ENCODE measurements at places on chromosomes 16 and 17.

DNA sequence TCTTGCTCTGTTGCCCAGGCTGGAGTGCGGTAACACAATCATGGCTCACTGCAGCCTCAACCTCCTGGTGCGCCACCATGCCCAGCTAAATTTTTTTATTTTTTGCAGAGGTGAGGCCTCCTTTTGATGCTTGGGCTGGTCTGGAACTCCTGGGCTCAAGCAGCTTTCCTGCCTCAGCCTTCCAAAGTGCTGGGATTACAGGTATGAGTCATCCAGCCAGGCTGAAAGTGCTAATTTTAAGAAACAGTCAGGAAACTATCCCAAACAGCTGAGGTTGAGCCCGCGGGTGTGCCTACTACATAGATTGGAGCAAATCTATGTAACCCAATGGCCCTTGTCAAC, 738 bp upstream of the XPO6 start:
- DNase-seq: peak; percentile 24

- no peak for DNase-seq
Measured at GRCh38 chr16:74734361-74735161, 33.9 kb upstream of the MLKL start.

DNA sequence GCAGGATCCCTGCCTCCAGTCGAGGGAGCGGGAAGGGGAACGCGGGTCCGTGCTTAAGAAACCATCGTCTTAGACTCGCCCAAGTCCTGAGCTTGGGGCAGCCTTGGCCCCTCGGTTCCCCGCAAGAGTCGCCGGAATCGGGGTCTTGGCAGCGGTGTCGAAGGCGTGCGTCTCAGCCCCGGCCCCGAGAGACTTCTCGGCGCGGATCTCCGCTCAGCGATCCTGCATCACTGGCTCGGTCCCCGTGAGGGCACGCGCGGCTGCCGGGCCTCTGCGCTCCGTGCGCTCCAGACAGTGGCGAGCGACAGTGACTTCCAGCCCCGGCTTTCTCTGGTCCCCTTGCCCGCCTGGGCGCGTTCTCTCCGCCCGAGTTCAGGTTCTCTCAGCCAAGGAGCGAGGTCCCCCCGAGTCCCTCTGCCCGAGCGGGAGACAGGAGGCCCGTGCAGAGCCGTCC, 380 bp downstream of the HS3ST3A1 start:
- DNase-seq: no peak

- no peak for DNase-seq
Measured at GRCh38 chr17:44363613-44364159, at the start of gene FAM171A2. Gene FAM171A2, minus strand, starts transcription at chr17:44363853. Its CDS starts 139 bp downstream, at chr17:44363714.

DNA sequence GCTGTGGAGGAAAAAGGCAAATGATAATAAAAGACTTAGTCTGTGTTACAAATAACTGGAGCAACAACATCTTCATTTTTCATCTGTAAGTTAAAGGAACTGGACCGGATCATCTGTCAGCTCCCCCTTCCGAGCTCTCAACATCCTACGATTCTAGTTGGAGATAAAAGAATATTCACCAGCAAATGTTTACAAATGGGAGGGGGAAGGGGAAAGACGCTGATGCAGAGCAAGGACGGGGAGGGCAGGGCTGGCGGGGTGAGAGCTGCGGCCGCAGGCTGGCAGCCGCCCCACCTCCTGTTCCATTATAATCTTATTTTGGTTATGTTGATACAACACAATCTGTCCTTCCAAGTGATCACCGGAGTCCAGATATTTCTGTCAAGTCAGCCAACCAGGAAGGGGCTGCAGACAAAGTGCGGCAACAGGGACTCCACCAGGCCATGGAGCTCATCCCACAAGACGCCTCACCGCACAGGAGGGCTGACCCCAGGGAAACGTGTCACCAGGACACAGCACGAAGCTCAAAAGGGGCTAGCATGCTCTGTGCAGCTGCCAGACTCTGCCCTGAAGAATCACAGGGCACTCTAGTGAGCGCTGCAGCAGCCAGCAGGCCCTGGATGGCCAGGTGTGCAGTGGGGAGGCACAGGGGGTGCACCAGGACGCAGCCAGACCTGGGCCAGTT, 19.7 kb downstream of the FBXO31 start:
- no peak for DNase-seq

DNA sequence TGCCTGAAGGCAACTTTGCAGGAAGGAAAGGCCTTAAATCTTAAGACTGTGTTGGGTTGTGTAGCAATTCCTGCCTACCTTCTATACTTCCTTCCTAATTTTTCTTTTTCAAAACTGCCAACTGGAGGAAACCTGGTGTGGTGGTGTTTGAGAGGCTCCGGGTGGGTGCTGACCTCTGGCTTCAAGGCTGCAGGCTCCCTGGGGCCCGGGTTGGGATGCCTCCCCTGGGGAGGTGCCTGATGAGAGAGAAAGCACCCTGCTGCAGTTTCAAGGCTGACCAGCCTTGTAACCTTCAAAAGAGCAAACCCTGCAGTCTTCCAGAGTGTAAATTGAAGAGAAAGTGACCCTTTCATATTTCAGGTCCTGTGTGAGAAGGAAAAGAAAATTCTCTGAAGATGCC, 55.9 kb downstream of the MSI2 start:
- DNase-seq: no peak

Measured in PC-9 (cell line).